ENCODE measurements at places on chromosomes 12 and 14.

GRCh38 chr14:105878554-105878953 lies 352.2 kb downstream of the TMEM121 start:
- DNase-seq: no peak

DNA sequence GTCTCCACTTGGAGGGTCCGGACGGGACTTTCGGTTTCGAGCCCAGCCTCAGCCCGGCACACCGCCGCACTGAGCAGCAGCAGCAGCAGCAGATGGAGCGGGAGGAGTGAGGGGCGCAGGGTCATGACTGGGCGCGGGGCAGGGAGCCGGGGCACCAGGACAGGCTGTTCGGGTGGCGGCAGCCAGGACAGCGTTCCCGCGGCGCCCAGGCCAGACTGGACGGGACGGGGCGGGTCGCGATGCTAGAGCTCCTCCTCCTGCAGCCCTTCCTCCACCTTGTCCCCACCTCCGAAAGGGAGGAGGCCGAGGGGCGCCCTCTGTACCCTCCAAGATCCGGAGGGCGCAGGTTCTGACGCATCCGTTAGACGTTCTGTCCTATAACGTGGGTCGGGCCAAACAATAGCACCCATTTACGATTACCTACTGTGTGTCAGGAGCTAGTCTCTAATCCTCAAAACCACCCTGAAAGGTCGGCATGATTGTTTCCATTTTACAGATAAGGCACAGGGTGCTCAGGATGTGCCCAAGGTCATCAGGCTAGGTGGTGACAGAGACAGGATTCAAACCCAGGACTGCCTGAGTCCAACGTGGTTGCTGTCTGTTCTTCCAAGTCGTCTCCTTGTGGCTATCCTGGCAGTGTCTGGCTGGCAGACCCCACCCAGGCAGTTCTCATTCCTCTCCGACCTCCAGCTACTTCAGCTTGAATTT lies at the start of gene FKBP11:
Gene FKBP11 (minus strand): TSS at position 189 of the 708 bp plus-strand sequence. CDS start 64 bp downstream, at position 125.
- no peak for DNase-seq

DNA sequence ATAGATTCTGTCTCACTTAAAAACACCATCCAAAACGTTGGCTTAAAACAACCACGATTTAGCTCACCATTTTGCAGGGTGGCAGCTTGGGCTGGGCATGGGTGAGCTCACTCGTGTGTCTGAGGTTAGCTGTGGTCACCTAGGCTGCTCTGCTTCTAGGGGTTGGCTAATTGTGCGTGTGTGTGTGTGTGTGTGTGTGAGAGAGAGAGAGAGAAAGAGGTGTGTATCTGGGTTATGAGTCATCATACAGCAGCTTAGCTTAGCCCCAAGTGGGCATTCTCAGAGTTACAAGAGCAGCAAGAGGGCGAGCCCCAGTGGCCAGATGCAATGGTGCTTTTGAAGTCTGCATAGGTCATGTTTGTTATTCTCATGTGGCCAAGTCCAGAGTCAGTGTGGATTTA lies 6.0 kb downstream of the FBXW8 start:
- DNase-seq: no peak

DNA sequence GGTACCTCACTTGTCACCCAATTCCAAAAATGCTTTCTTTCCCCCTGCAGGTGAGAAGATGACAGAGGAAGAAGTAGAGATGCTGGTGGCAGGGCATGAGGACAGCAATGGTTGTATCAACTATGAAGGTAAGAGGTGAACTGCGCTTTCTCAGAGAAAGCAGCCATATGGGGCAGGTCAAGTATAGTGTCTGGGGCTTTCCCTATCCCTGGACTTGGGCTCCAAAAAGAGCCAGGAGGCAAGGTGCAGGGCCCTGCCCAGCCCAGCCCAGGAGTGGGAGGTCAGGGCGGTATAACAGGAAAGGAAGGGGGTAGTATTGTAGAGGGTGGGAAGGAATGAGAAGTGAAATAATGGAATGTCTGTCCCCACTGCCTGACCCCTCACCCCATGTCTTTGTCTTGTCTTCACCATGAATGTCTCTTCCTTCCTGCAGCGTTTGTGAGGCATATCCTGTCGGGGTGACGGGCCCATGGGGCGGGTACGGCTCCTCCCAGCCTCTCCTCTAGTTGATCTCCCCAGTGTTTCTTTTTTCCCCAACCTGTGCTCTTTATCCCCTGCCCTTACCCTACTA lies 2.1 kb downstream of the MYL6 start:
- no peak for DNase-seq

- no peak for DNase-seq
These were observed 6.1 kb downstream of the A2ML1 start for GRCh38 chr12:8828257-8829124.

DNA sequence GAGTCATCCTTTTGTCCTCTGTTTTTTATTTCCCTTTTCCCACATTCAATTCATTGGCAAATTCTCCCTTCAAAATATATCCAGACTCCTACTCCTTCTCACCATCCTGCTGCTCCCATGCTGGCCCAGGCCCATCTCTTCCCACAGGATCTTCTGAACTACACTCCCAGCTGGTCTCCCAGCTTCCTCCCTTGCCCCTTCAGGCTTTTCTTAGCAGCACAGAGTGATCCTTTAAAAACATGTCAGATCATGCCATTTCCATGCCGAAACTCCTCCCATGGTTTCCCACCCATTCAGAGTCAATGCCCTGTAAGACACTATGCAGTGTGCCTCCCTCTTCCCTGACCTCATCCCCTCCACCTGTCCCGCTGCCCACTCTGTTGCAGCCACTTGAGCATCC lies 2.4 kb upstream of the KRT84 start:
- DNase-seq: no peak

GRCh38 chr12:40697566-40698259 lies 5.5 kb downstream of the CNTN1 start:
- no peak for DNase-seq

DNA sequence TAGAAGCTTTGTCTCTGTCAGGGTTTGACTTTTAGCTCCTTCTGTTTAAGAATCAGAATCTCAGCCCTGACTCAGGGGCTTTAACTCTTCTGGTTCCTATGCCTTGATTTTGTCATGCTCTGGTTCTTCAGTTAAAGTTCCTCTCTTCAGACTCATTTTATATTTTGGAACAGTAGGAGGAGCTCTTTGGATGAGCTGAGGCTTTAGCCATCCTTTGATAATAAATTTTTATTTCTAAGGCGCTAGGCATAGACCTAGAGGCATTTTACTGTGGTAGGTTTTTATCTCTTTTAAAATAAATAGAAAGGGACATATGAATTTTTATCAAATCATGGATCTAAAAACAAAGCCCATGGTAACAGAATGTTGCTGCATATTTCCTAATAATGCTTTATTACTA lies 51.7 kb downstream of the ATP23 start:
- no peak for DNase-seq

DNA sequence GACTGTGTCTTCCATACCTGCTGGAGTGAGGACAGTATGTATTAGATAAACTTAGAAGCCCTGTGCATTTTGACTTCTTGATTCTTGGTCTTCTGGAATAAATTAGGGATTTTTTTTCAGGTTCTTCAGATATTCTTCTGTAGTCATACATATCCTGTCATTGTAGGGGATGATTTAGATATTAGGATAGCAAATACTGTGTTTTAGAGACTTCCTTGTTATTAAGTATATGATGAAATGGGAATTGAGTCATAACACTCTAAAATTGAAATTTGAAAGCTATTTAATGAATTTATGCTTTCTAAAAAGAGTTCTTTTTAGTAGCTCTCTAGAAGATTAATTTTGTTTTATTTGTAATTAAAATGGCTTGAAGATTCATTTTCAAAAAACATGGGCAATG lies 371.5 kb upstream of the RGS6 start:
- no peak for DNase-seq

DNA sequence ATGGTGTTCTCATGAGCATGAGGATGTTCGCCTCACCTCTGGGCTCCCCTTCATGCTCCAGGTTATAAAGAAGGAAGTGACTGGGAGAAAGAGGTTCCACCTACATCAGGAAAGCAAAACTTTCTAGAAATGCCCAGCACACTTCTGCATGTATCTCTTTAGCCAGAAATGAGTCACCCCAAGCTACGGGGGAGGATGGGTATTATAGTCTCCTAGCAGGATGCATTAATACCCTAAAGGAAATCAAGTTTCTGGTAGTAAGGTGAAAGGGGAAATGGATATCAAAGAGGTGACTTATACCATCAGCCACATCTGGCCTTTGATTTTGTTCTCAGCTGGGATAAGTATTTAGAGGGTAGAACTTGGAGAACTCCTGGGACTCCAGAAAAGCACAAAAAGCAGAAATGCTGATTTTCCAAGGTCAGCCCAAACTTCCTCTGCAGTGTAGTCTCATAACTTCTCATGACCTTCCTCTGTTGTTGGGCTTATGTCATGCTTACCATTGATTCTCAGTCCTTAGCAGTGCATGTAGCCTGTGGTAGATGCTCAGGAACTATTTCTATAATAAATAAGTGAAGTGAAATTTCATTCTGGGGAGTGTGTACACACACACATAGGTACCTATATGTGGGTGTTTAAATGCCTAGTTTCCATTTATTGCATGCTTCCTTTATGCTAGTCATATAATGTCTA lies 209.4 kb upstream of the CRY1 start:
- DNase-seq: no peak

- no peak for DNase-seq
These were observed 124.1 kb downstream of the ARMH4 start for GRCh38 chr14:58027904-58028303.

DNA sequence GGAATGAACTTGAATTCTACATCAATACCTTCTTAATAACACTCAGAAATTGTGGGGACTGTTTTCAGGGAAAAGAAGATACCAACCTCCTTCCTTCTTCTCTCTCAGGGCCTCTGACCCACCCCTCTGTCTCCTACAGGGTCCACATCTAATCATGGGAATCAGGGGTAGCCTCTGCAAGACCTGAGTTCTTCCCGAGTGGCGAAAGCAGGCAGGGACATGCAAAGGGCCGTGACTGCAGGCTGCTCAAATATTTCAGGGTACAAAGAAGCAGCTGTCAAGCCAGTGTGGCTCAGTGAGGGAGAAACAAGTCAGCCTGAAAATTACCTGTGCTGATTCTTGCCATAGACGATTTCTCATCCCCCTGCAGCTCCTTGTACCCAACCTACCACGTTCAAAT lies 123.1 kb upstream of the PARP11 start:
- no peak for DNase-seq

GRCh38 chr14:61972711-61973110 lies 210.5 kb downstream of the SNAPC1 start:
- no peak for DNase-seq

- DNase-seq: no peak
These were observed 58.6 kb downstream of the PKP2 start for GRCh38 chr12:32837974-32838373.

DNA sequence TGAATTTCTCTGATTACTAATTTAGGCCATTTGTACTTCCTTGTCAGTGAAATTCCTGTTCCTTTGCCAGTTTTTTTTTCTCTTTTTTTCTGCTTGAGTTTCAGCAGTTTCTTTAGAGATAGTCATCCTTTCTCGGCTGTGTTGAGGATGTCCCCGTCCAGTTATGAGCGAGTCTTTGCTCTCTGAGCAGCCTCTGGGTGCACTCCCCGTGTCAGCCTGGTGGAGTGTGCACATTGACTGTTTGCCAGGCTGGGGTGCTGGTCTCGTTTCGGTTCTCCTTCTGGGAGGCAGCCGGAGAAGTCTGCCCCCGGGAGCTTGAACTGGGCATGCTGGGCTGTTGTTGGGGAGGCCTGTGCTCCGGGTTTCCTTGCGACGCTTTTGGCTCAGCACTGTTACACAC lies 3.0 kb downstream of the PACS2 start:
- peak; percentile 58 for DNase-seq

- DNase-seq: no peak
These were observed 62.6 kb upstream of the VASH1 start for GRCh38 chr14:76698631-76699030.

DNA sequence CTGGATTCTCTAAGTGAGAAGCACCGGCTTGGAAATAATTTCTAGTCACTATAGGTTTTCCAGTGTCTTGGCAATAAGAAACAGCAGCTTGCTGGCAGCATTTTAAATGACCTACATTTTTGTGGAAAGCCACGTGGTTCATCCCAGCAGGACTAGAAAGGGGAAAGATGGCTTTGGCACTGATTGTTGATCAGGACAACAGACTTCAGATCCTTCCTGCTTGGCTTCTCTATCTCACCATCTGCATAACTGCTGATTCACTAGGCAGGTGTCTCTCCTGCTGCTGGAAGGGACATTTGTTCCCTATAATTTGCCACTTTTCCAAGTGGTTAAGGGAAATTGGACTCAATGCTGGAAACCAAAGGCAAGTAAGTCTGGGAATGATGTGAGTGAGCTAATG lies 131.0 kb downstream of the TTC8 start:
- no peak for DNase-seq

DNA sequence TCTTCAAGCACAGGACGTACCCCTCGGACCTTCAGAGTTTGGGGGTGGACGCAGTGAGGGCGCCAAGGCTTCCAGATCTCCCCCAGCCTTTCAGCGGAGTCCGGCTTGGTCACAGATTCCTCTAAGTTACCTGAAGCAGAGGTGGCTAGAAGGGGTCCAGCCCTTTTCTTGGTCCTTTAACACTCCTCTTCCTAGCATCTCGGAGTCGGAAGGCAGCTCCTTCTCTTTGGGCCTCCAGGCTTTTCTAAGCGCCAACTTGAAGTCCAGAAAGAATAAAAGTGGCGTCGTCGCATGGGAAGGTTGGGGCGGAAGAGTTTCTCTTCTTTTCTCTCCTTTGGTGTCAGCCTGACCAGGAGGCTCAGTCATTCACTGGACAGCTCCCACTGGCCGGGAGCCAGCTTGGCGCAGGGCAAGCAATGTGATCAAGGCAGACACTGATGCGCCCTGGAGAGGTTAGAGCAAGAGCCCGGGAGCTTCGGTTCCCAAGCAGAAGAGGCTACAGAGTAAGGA lies 9.6 kb downstream of the OR6S1 start:
- DNase-seq: no peak

GRCh38 chr12:48807981-48808380 lies 10.3 kb upstream of the CACNB3 start:
- DNase-seq: no peak

DNA sequence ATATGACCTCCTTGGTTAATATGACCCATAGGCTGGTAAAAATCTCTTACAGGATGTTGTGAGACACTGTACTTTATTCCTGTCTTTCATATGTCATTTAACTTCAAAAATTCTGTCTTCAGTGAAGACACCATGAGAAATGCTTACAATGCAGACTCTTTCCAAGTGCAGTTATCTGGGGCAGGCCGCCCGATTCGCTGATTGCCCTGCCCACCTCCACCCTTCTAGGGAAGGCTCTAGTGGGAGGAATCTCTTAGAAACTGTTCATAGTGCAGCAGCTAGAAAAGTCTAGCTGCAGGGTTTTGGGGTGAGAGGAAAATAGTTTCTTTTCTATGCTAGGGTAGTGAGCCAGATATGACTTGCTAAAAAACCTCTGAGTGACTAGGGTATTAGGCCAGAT lies 15.0 kb upstream of the CIPC start:
- no peak for DNase-seq

DNA sequence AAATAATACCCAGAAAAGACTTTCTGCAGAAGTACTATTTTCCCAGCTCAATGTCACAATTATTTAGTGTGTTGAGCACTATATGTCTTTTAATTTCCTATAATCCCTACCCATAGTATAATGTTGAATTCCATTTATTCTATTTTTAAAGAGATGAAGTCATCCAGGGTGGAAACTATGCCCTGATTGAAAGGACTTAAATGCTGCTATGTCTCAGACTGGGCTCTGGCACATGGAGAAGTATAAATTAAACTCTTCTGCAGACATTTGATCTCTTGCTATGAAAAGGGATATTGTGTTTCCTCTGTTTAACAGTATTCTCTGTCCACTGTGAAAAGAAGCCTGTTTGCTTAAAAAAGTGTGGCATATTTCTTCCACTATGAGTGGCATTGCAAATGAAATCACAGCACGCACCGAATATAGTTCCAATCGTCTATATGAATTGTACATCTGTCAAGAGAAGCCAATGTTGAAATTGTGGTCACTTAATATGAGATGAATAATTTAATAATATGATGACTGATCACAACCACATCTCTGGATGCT lies 192.3 kb downstream of the BCAT1 start:
- DNase-seq: no peak

Measured in frontal cortex (tissue), 4 donors.